Spinal cord (tissue), 10 donors: ENCODE measurements at places on chromosomes 16 and 17. TPM values are rescaled to one million over a fixed set of nuclear protein-coding genes. Genes with fewer than 3 reads are reported as not detected.

Gene OR1A1
- polyA plus RNA-seq: 0.14 TPM

Gene TBC1D24
- polyA plus RNA-seq: 64.2 TPM

Gene UBN1
- polyA plus RNA-seq: 17.1 TPM

Gene CA7
- polyA plus RNA-seq: 0.86 TPM

Gene CCL14
- 4.1 TPM for polyA plus RNA-seq

Gene SPN
- 0.96 TPM for polyA plus RNA-seq

Gene IGSF6
- polyA plus RNA-seq: 7.6 TPM

Gene MFAP4
- 27.0 TPM for polyA plus RNA-seq

Gene SHISA6
- polyA plus RNA-seq: 72.5 TPM

Gene ATP1B2
- polyA plus RNA-seq: 301 TPM

Gene ACAP1
- polyA plus RNA-seq: 18.1 TPM

Gene FBXO39
- polyA plus RNA-seq: not detected

Gene TP53TG3C
- not detected for polyA plus RNA-seq

Gene TAT
- 0.26 TPM for polyA plus RNA-seq
